Activated T-cell treated with anti-CD3 and anti-CD28 coated beads, Interleukin-2, amount 50 U/mL, for 4 hours (primary cell): ENCODE measurements at places on chromosomes 6 and 20.

DNA sequence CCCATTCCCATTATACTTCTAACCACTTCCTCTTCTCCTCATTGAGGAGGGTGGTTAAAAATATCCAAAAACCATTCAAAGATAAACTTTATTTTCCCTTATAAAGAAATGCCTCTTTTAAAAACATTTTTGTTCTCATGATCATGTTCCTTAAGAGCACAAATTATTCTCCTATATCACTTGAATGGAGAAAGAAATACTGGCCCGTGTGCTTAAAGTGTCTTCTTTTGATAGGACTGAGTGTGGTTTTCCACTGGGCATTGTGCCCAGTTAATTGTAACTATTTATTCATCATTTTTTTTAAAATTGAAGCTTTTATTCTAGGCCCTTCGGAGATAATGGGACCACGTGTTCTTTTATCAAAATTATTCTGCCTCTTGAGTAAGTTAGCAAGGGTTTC is 871.5 kb downstream of the QKI start:
- DNase-seq, result no peak

- no peak for DNase-seq
These were observed 58.6 kb downstream of the SNAI1 start for GRCh38 chr20:50041246-50041873.

DNA sequence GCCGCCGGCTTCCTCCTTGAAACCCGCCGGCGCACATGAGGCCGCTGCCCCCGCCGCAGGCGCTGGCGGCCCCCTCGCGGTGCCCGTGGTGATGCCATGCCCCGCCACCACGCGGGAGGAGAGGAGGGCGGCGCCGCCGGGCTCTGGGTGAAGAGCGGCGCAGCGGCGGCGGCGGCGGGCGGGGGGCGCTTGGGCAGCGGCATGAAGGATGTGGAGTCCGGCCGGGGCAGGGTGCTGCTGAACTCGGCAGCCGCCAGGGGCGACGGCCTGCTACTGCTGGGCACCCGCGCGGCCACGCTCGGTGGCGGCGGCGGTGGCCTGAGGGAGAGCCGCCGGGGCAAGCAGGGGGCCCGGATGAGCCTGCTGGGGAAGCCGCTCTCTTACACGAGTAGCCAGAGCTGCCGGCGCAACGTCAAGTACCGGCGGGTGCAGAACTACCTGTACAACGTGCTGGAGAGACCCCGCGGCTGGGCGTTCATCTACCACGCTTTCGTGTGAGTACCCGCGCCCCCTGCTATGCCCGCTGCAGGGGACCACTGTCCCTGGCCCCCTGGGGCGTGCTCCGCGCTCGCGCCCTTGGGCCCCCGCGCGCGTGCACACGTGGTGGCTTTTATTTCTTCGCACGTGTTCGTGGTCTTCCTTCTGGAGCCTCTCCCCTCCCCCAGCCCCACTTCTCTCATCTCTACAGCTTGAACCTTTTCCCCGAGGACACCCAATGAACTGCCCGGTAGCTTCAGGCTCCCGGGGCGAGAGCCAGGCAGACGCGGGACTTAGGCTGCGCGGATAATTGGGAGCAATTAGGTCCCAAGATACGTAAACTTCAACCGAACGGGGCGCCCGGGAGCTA is 453 bp downstream of the KCNQ5 start:
- peak; percentile 60 for DNase-seq

DNA sequence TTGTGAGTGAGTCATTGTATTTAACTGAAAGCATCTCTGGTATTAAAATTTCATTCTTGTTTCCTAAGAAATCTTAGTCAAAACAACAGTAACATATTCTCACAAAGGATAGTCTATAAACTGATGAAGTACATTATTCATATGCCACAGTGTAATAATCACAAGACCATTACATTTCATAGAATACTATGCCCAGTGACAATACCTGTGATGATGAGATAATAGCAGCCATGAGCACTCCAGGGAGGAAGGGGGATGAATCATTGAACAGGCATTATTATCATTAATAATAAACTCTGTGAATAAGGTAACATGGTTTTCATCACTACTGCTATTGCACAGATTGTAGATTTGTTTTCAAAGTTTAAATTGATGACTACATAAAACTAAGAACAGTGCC is 667.9 kb downstream of the EPM2A start:
- DNase-seq, result no peak

DNA sequence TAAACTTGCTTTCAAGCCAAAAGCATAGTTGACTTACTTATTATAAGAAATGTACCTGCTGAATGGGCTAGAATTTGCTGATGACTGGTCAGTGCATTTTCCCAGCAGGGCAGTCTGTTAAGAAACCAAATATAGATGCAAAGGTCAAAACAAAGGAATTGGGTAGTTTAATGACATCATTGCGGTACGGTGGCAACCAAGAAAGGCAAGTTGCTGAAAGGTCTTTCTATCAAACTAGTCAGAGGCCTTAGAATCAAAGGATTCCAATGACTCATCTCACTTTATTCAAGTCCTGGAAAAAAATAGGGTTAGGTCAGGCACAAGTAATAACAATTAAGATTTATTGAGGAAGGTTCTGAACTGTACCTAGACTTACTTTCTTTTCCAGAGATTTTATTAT is 76.4 kb downstream of the KIZ start:
- DNase-seq, result no peak

- no peak for DNase-seq
These were observed 27.8 kb downstream of the FGD2 start for GRCh38 chr6:37033255-37033654.

DNA sequence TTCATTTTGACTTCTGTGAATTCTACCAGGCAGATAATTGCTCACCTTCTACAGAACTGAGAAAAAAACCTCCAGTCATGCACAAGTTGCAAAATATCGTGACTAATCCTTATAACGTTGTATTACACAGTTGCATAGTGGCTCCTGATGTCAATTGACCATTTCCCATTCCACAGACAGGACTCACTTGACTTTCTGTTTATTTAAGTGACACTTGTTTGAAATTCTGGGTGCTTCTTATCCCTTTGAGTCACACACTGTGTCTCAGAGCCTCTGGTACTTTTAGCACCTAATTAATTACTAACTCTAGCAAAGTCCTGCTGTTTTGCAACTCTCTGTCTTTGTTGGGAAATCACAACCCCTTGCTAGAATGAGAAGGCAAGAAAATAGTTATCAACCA is 16.2 kb upstream of the RSPO3 start:
- DNase-seq, result no peak

DNA sequence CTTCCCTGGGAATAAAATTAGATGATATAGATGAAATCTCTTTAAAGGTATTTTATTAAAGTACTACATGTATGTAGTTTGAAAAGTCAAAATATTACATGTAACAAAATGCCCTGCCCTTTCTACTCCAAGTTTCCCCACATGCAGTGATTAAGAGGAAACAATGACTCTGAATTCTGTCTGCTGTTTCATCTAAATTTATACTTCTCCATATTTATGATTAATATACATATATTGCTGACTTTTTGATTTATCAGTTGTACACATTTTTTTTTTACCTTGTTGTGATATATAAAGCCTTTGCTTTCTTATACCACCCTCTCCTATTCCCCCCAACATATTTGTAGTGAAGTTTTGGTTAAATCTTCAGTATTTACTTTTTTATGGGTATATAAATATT is 127.9 kb downstream of the ZFAND3 start:
- DNase-seq, result no peak

GRCh38 chr6:130674604-130675003 is 152.6 kb upstream of the SMLR1 start:
- DNase-seq, result no peak

DNA sequence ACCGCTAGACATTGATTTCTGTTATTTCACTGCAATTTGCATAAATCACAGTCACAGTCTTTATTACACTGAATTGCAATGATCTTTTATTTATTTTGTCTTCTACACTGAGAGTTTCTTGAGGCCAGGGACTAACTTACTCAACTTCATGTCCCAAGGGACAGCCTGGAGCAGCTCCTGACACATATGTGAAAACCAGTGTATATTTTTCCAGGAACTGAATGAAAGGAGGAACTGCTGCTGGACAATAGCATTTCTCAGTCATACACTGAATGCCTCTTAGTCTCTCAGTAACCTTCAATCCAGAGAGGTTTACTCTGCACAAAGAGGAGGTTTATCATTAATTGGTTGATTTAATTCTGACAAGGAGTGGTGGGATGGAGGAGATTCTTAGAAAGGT is 5.9 kb downstream of the F13A1 start:
- no peak for DNase-seq

DNA sequence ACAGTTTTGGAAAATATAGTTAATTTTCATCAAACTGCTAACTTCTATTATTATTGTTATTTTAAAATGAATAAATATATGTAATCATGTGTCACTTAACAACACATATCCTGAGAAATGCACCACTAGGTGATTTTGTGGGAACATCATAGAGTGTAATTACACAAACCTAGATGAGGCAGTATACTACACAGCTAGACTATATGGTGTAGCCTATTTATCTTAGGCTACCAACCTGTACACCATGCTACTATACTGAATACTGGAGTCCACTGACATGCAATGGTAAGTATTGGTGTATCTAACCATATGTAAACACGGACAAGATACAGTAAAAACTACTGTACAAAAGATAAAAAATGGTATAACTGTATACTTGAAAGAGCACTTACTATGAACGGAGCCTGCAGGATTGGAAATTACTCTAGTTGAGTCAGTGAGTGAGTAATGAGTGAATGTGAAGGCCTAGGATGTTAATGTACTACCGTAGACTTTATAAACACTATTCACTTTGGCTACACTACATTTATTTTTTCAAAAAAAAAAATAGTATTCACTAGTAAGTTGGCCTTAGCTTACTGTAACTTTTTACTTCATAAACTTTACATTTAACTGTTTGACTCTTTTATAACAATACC is 72.4 kb downstream of the ASCC3 start:
- no peak for DNase-seq

- DNase-seq, result no peak
These were observed 130.7 kb upstream of the SIM1 start for GRCh38 chr6:100595456-100595855.

DNA sequence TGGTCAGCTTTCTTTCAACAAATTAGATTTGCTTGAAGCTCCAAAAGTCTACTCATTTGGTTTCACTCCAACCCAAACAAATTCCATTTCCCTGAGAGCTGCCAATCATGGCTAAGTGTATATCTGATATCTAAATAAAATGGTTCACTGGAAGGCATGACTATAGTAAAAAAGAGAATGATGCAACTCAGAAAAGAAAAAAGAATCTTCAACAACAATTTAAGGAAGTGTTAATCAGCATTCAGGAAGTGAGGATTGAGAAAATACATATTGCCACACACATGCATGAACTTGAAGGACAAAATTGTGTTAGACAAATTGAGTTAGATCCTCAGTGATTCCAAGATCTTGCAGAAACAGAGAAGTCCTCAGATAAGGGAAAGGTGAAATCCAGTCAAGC is 972.9 kb upstream of the FLRT3 start:
- no peak for DNase-seq

DNA sequence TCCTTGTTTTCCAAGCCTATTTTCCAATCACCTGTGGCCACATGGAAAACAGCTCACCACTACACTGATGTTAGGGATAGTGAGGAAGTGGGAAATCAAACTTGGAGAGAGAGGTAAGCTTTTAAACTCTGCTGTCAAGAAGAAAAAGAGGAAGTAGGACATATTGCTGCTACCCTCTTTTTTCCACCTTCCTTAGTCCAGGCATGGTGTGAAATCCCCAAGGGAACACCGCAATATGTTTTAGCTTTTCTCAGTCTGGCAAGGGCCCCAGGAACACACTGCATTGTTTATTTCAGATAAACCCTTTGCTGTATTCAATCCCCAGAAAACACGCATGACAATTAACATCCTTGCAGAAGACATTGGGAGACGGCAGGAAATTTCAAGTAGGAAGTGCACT is 61.3 kb downstream of the HS3ST5 start:
- DNase-seq, result no peak

GRCh38 chr6:136989571-136990241 is 55.1 kb downstream of the IL20RA start:
- DNase-seq, result no peak

- DNase-seq, result no peak
These were observed 32.1 kb downstream of the SF3B5 start for GRCh38 chr6:144063246-144063743.

- no peak for DNase-seq
These were observed 690 bp downstream of the GDAP1L1 start for GRCh38 chr20:44247586-44248409.

GRCh38 chr20:14450256-14450655 is 112.8 kb upstream of the FLRT3 start:
- DNase-seq, result no peak

GRCh38 chr6:90753820-90754643 is 167.2 kb upstream of the MAP3K7 start:
- DNase-seq, result no peak

- no peak for DNase-seq
These were observed 80.1 kb upstream of the PTPRK start for GRCh38 chr6:128600397-128600951.

DNA sequence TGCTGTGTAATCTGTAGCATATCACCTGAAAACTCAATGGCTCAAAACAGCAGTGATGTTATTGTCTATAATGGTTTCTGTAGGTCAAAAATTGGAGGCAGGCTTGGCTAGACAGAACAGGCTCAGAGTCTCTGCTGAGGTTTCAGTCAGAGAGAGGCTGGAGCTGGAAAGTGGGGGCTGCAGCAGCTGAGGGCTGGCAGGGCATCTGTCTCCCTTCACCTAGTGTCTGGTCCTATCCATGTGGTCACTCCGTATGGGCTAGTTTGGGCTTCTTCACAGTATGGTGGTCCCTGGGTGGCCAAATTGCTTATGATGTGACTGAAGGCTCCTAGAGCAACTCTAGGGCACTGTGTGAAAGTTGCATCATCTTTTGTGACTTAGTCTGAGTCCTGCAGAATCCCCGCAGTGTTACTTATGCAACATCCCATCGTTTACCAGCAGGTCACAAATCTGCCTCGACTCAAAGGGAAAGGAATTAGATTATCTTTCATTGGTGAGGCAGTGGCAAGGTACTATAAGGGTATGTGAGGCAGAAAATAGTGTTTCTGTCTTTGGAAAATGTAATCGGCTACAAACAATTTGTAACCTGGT is 497.0 kb downstream of the EPHA7 start:
- DNase-seq, result no peak

DNA sequence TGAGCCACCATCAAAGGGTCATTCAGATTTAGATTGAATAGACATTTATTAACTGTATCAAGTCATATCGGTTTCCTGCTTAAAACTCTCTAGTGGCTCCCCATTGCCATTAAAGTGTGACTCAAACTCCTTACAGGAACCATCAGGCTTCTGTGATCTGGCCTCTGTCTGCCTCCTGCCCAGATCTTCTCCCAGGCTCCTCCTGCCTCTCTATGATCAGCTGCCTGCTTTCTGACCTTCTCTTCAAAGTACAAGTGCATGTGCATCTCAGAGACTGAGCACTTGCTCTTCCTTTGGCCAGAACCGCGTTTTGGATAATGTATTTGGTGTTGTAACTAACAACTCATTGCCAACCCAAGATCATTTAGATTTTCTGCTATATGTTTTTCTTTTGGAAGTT is 52.7 kb downstream of the IL20RA start:
- DNase-seq, result no peak

DNA sequence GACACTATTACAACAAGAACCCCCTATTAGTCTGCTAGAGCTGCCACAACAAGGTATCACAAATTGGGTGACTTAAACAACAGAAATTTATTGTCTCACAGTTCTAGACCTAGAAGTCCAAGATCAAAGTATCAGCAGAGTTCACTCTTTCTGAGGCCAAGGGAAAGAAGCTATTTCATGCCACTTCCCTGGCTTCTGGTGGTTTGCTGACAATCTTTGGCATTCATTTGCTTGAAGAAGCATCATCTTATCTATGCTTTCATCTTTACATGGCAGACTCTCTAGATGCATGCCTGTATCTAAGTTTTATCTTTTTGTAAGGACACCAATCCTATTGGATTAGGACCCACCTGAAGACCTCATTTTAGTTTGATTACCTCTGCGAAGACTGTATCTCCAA is 296.8 kb upstream of the MARCKS start:
- no peak for DNase-seq
